GM12865 (cell line): ENCODE measurements at places on chromosomes 6 and 20.

DNA sequence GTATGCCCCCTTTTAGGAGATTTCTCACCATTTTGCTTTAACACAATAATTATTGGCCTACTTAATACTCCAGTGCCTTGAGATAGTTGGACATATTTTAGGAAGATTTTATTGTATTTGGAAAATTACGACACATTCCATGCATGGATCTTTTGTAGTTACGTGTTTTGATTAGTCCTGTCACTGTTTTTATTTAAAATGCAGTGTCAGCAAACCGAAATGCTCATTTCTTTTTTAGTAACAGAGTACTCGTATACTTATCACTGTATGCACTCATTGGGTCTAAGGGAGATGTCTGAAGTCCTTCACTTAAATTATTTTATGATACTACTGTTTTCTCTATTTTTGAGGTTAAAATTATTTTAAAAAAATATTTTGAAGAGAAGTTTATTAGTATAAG lies 153.8 kb downstream of the QKI start:
- DNase-seq: no peak

GRCh38 chr6:42156638-42157037 lies 14.2 kb upstream of the C6orf132 start:
- DNase-seq: no peak

DNA sequence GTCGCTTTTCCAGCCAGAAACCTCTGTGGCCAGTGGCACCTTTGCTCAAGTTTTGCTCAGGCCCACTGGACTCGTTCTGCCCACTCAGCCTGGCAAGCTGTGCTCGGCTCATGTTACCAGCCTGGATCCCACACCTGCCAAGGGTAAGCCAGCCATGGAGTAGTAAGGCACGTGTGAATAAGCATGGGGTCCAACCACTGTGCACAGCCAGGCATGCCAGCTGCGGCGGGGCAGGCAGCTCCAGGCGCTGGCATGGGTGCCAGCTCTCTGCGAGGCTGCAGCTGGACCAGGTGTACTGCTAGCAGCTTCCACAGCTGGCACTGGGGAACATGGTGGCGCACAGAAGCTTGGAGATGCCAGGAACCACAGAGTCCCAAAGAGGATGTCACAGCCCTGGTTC lies 32.1 kb upstream of the PDYN start:
- no peak for DNase-seq

GRCh38 chr6:113690281-113691259 lies 166.6 kb upstream of the MARCKS start:
- DNase-seq: peak; percentile 68

DNA sequence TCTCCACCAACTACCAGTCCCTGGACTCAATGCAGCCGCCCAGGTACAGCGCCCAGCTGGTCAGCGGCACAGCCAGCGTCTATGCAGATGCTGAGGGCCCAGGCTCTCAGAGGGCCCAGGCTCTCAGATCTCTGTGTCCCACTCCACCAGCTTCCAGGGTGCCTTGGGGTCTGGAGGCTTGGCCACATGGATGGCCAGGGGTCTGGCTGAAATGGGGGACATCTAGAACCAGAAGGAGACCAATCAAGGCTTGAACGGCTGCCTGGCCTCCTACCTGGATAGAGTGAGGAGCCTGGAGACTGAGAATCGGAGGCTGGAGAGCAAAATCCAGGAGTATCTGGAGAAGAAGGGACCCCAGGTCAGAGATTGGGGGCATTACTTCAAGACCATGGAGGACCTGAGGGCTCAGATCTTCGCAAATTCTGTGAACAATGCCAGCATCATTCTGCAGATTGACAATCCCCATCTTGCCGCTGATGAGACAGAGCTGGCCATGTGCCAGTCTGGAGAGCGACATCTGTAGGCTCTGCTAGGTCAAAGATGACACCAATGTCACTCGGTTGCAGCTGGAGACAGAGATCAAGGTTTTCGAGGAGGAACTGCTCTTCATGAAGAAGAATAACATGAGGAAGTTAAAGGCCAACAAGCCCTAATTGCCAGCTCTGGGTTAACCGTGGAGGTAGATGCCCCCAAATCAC lies 44.1 kb upstream of the GRM4 start:
- peak; percentile 53 for DNase-seq

DNA sequence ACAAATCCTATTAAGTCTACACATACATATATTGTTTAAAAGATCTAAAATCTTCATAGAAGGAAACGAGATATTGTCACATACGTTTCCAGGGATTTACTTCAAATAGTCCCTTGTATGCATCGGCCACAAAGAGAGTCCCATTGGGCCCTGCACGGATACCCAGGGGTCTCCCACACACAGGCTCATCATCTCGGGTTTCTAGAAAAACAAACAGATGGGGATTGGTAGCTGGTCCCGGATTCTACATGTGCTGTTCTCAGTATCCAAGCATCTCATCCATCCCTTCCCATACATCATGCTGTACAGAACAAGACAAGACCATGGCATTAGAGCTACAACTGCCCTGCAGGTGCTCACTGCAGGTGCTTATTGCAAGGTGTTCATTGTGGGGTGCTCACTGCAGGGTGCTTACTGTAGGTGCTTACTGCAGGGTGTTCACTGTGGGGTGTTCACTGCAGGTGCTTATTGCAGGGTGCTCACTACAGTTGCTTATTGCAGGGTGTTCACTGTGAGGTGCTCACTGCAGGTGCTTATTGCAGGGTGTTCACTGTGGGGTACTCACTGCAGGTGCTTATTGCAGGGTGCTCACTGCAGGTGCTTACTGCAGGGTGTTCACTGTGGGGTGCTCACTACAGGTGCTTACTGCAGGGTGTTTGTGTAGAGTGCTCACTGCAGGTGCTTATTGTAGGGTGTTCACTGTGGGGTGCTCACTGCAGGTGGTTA lies 21.0 kb downstream of the APMAP start:
- DNase-seq: no peak

DNA sequence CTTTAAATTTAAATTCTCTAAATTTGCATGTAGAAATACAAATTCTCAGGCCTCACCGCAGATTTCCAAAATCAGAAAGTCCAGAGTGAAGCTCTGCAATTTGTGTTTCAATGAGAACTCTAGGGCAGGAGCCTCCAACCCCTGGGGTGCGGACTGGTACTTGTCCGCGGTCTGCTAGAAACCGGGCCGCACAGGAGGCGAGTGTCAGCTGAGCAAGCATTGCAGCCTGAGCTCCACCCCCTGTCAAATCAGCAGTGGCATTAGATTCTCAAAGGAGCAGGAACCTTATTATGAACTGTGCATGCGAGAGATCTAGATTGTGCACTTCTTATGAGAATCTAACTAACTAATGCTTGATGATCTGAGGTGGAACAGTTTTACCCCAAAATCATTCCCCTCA lies 203.0 kb upstream of the PCSK2 start:
- DNase-seq: no peak

DNA sequence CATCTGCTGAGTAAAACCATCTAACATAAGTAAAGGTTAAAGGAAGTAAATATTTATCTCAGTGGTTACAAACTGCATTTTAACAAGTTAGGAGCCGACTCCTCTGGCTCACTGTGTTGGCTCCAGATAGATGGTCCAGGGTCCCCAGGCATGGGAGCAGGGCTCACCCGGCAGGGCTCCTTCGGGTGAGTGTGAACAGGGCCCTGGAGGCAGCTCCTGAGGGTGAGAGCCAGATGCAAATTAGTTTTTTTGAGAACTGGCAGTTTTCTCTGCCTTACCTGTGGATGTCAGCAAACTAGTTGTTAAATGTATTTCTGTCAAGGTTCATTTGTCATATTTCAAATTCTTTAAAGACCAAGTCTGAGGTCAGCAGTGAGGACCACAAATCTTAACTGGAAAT lies 21.5 kb downstream of the TPBG start:
- peak; percentile 26 for DNase-seq

GRCh38 chr20:14879839-14880238 lies 542.4 kb upstream of the FLRT3 start:
- DNase-seq: peak; percentile 47

DNA sequence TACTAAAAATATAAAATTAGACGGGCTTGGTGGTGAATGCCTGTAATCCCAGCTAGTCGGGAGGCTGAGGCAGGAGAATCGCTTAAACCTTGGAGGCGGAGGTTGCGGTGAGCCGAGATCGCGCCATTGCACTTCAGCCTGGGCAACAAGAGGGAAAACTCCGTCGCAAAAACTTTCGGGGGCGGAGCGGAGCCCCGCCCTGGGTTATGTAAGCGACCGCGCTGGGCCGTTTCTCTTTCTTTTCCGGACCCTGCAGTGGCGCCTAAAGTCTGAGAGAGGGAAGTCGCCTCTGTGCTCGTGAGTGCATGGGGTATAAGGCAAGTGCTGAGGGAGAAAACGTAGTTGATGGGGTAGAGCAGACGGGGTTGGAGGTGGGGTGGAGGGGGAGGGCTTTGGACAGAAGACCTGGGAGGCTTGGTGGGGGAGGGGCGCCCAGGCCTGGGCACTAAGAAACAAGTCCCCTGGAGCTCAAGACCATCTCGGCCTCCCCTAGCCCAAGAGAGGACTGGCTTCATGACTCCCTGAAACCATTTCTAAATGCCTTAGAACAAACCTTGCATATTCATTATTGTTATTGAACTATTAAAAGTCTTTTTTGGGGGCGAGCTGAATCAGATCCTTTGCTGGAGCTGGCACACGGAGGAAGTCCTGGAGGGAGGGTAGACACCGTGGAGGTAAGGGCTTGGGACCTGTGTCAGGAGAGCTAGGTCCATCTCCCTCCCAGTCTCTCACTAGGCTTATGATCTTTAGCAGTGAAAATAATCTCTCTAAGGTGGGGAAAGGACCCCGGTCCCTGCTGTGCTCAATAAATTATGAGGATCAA lies 2.7 kb upstream of the MICA start:
- DNase-seq: peak; percentile 88

DNA sequence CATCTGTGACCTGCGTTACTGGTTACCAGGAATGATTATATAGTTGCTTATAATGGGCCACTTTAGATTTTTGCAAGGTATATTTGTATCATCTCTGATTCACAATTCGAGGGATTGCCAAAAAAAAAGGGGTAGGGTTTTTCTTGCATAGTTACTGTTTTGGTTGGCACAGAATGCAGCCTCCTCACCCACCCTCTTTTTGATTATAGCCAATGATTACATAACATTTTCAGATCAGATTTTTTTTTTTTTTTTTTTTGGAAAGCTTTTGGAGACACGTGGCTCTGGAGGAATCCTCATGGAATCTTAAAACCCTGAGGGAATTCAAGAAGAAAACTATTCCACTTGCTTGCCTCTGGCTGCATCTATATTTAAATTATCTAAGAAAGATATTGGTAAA lies 53.7 kb downstream of the UST start:
- no peak for DNase-seq

- DNase-seq: no peak
Observed at GRCh38 chr6:136918706-136919105, 3.4 kb upstream of the SLC35D3 start.
